Natural killer cell treated with Interleukin-12 subunit alpha and Interleukin-12 subunit beta and Interleukin-15 and Interleukin-18, amount 100 ng/mL, for 72 hours (primary cell): ENCODE measurements at places on chromosomes 16 and 17. TPM values are rescaled to one million over a fixed set of nuclear protein-coding genes. Genes with fewer than 3 reads are reported as not detected.

Gene PLXDC1
- 0.43 TPM for total RNA-seq

Gene CX3CL1
- not detected for total RNA-seq

Gene RNF222
- total RNA-seq = not detected

Gene C17orf50
- total RNA-seq = not detected

GRCh38 chr16:2008631-2009163 is 924 bp downstream of the ZNF598 start:
- DNase-seq = no peak
